ENCODE measurements at places on chromosomes 5 and 9.

DNA sequence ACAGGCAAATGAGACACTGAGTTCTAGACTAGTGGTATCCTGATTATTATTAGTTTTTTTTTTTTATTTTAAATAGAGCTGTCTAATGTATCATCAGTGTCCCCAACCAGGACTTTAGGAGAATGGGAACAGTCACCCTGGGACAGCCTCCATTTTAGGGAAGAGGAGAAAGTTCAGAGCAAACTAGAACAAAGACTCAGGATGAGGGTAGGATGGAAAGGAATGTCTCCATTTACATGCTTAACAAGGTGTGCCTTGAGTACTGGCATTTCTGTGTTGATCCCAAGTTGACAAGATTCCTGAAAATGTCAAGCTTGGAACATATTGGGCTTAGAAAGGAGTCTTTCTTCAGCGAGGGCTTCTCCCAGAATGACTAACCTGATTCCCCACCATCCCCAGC is 223.5 kb downstream of the ARRDC3 start:
- no peak for DNase-seq

- DNase-seq, result no peak
Measured at GRCh38 chr5:35129921-35130485, 82.3 kb upstream of the AGXT2 start.

GRCh38 chr9:136017289-136018190 is 56.4 kb upstream of the UBAC1 start:
- no peak for DNase-seq

- no peak for DNase-seq
Measured at GRCh38 chr9:95088421-95089161, 228.9 kb downstream of the FANCC start.

GRCh38 chr5:149488645-149489306 is 62.5 kb downstream of the CSNK1A1 start:
- DNase-seq, result no peak

DNA sequence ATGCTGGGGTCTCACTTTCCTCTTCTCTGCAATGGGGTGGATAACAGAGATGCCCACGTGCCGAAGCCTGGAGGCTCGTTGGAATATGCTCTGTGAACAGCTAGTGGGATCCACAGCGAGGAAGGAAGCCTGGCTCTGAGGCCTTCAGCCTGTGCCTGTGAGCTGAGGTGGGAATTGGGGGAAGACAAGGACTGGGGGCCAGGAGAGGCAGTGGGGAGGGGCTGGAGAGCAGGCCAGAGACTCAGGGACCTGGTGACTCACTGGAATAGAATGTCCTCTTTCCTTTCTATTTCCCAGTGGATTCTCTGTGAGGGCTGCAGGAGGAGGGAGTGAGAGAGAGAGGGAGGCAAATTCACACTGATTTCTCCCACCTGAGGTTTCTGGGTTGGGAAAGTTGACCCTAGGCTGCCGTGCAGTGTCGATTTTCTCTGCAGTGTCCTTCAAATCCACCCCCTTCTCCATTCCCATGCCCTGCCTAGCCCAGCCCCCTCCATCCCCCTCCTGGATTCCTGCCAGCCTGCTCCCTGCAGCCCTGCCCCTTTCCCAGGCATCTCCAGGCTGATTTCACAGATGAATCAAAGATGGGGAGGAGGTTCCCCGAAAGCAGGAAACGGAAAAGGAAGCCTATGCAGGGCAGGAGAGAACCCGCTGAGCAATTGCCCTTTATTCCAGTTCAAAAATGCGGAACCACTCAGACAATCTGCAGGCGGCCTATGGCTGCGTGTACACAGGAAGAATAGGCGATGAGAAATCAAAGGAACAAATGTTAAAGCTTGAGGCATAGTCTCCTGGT is 1.4 kb upstream of the SPAAR start:
- no peak for DNase-seq

DNA sequence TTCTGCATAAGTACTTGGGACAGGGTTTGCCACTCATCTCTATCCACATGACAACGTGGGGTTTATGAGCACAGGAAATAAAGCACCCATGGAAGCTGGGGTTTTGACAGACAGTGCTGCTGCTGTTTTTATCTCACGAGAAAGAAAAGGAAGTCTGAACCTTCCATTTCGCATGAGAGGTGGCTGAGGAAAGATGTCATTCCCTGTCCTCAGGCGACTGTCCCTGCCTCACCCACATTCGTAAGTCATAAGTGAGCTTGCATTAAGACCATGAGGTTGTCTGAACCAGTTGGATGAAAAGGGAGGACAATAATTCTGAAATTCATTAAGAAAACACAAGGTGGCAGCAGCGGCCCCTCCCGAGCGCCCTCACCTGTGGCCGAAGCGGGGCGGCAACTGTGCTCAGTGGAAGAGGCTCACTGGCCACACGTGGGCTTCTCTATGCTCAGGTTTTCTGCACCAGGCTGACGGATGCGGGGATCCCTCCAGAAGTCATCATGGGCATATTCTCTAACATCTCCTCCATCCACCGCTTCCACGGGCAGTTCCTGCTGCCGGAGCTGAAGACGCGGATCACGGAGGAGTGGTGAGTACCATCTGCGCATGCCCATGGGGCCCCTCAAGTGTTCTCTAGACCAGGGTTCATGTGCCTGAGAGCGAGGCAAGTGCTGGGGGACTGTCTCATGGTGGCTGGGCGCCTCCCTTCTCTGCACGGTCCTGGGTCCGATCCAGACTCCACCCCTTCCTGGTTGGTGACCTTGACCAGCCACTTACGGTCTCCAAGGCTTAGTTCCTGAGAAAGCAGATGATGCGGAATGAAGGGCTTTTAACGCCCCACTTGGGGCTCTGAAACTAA is 54.7 kb upstream of the SUSD3 start:
- DNase-seq, result peak; percentile 50

DNA sequence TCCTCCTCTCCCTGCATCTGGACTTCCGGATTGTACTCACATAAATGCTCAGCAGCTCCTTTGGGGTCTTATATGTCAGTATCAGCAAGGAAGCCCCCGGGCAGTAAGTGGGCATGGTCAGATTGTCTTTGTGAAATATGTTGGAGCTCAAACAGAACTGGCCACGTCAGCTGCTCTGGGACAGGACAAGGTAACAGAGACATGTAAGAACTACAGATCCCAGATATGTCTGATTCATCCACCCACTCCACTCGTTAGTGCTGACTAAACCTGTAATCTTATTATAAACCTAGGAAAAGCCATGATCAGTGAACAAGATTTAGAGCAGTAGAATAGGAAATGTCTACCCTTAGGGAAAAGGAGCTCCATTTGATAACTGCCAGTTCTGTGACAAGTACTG is 561.8 kb downstream of the CETN3 start:
- DNase-seq, result no peak

DNA sequence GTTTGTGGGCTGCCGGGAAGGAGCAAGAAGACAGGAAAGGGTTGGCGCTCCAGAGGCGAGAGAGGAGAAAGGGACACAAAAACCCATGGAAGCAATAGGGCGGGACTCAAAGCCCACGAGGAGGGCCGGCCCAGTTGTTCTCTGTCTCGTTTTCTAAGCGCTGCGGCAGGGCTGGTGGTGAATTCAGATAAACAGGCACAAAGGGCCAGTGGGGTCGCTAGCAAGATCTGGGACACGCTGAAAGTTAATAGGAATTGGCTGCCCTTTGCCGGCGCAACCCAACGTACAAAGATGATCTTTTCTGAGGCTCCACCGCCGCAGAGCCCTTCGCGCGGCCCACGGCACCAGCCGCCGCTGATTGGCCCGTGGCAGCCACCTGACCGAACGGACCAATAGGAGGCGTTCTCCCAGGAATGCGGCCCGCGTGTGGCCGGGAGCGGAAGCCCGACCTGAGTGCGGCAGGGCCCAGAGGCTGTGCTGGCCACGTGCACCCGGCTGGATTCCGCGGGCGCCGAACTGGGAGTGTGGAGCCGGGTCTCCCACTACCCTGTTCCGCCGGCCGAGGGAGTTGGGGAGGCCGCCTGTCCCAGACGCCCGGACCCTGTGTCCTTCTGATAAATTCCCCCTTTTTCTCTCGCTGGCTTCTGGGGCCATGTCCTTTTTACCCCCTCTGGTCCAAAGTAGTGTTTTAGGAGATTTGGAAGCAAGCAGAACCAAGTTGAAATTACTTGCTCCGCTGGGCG is 16.8 kb upstream of the NSD1 start:
- DNase-seq, result peak; percentile 75

DNA sequence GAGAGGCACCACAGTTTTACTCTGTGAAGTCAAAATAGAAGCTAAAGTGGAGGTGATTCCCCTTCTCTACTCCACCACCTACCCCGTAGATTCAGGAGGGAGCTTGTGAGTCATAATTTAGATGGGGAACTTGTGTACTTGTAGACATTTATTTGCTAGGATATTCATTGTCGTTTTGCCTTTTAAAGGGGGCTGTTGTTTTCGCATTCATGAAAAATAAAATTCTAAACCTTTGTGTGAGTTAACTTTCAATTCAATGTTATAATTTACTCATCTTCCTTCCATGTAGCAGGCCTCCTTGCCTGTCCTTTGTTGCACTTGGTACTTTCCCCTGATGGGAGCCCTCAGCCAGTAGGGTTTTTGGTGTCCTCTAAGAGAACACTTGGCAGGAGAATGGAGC is 22.0 kb downstream of the SECISBP2 start:
- no peak for DNase-seq

DNA sequence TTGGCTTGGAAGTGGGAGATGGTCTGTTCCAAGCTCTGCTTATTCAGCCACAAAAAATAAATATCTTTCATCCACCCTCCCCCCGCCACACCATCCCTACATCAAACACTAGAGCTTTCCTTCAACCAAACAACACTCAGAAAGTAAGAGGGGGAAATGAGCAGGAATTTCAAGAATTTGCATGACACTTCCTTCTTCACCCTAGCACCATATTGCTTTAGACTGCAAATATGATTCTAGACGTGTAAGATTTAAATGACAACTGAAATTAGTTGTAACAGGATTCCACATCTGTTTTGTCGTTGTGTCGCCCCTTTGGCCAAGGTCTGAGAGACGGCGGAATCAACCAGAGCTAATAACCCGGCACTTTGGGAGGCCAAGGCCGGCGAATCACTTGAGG is 88.5 kb downstream of the NDFIP1 start:
- DNase-seq, result no peak

GRCh38 chr9:69620731-69621130 is 51.4 kb downstream of the APBA1 start:
- DNase-seq, result no peak

- no peak for DNase-seq
Measured at GRCh38 chr9:101677861-101678260, 60.6 kb downstream of the GRIN3A start.

DNA sequence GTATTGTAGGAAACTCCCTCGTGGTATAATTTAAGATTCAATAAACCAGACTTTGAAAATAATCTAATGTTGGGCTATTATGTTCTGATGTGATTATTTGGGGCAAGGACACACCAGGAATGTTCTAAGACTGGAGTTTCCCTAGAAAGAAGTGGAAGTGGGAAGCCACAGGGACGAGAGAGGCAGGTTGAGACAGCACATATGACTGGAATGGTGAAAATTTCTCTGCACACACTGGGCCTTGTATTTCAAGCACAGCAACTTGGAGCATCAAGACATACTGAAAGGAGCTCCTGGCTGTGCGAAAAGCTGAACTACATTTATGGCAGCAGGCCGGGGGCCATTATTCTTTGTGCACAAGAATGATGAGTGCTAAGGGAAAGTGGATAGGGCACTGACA is 98.2 kb downstream of the CETN3 start:
- no peak for DNase-seq

DNA sequence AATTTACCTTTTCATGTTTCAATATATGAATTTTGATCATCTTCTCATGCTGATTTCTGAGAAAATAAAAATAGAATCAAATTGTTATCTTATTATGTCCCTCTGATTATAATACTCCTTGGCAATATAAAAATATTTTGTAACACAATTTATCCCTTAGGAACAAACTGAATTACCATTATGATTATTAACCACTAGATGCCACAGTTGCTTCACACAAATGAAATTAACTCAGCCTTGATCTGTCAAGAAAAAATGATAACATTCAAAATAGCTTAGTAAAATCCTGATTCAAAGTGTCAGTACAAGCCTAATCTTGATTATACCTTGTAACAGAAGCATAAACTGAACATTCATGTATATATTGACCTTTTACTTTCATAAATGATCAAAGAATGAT is 4.8 kb upstream of the CHSY3 start:
- no peak for DNase-seq

DNA sequence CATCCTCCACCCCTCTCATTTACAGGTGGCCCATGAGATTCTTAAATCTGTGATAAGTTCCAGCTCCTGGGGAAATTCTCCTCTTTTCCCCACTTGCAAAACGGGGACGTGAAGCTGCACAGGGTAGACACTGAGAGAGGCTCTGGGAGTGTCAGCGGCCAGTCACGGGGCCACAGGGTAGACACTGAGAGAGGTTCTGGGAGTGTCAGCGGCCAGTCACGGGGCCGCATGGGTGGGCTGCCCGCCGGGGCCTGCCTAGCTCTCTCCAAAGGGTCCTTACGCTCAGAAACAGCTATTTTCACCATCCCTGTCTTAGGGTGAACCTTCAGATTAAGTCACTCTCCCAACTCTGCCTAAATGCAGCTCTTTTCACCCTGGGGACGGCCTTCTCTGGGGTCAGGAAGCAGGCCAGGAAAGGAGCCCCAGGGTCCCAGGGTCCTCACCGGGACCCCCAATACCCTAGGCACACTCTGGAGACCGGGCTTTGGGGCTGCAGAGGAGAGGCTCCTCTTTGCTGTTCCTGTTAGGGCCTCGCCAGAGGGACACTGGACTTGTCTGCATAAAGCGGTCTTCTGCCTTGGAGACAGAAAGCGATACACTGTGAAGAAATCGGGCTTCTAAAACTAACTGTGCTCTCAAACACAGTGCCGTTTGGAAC is 1.5 kb downstream of the FAM78A start:
- DNase-seq, result no peak

DNA sequence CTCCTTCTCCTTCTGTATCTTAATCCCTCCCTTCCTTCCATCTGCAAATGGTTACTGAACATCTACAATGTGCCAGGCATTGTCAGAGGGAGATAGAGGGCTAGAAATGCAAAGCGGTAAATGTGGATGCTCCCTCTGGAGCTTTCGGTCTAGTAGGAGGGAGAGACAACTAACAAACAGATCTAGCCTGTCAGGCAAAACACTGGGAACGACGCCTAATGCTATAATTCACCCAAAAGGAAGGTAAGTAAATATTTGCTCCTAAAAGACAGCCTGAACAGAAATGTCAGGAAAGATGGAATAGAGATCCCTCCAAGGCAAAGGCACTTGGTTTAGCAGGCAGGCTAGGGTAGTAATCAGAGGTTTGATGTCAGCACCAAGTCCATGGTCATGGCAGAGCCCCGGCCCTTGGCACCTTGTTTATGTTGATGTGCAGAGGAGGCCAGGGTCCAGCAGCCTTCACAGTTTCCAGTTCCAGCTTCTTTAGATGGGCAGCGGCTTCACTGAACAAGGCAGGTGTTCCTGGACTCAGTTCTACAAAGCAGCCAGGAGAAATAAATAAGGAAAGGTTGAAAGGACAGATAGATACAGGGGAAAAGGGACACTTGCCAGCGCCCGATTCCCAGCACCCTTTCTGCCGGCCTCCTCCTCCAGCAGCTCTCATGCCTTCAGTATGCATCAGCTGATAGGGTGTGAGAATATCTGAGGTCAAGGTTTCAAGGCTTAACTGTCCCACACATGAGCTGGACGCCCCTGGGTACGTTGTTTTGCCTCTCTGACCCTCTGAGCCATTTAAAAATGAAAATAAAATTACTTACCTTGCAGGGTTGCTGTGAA is 46.5 kb upstream of the FRRS1L start:
- DNase-seq, result no peak

Data from T-helper 1 cell (primary cell).